ENCODE measurements at places on chromosomes 6 and 20.

DNA sequence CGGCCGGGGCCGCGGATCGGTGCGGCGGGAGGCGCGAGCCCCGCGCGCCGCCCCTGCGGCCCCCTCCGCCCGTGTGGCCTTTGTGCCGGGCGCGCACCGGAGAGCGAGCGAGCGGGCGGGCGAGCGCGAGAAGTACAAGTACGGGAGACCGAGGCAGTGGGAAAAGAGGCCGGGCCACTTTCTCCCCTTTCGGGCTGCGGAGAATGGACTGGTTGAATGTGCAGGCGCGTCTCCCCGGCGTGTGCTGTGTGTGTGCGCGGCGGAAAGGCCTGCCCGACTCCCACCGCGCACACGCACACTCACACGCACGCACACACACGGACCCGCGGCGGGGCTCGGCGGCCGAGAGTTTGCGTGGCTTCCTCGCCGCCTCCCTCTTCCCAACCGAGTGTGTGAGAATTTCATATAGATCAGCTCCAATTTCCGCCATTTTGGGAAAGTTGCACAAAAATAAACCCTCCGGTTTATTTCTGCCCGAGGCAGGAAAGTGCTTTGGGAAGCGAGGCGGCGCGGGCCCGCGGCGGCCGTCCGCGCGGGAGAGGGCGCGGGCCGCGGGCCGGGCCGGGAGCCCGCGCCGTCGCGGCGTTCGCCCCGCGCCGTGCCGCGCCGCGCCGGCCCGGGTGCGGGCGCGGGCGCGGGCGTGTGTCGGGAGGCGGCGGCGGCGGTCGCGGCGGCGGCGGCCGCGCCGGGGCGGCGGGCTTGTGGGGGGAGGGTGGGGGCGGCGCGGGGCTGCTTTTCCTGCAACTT is 1.1 kb downstream of the L3MBTL3 start:
- DNase-seq, result no peak

GRCh38 chr6:170165085-170165470 is 125.8 kb downstream of the DLL1 start:
- DNase-seq, result no peak

DNA sequence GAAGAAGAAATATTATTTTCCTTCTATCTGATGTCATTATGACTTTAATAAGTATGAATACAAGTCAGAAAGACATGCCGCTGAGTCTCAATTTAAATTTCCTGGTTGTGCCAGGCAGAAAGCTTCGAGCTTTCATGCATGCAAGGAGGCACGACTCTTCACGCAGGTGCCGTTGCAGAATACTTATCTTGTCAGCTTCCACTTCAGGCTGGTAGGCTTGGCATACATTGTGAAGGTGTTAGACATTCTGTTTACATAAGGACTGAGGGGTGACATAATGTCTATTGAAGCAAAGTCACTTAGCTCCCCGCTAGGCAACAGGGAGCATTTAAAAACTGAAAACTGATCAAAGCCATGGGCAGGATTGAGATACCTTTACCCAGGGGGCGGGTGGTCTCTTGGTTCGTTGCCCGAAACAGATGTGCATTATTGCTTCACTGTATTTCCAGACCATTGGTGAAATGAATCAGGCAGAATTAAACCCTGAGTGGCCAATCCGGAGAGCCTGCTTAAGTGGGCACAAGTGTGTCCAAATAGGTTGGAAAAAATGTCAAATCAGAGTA is 16.4 kb downstream of the BMP6 start:
- no peak for DNase-seq

DNA sequence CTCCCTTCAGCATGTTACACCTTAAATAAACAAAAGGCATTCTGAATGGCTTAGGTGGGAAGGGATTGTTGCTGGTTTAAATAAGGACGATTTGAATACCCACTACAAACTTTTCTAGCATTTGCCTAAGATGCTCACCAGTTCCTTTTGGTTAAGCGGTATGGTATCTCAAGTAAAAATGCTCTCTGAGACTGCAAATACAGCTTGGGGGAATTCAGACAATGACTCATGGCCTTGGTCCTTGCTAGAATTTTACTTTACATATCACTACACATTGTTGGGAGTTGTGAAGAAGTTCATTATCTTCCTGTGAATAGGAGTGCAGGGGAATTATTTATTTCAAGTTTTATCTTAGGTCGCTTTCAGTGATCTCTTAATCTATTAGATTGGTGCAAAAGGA is 670.7 kb downstream of the UTRN start:
- DNase-seq, result no peak

GRCh38 chr6:128368213-128368944 is 152.0 kb downstream of the PTPRK start:
- no peak for DNase-seq
